Progenitor cell of endocrine pancreas (in vitro differentiated cells): ENCODE measurements at places on chromosomes 7 and 10. TPM values are rescaled to one million over a fixed set of nuclear protein-coding genes. Genes with fewer than 3 reads are reported as not detected.

Gene MTPN
- total RNA-seq = 87.8 and 91.6 TPM in 2 replicates

Gene FZD8
- 27.4 TPM in 2 replicates for total RNA-seq

Gene ST8SIA6
- 0.36 and 0.98 TPM in 2 replicates for total RNA-seq

Gene ZNF138
- total RNA-seq = 21.3 and 21.7 TPM in 2 replicates

Gene PPIA
- total RNA-seq = 1,323 and 1,353 TPM in 2 replicates
